ENCODE measurements at places on chromosomes 3 and 15.

DNA sequence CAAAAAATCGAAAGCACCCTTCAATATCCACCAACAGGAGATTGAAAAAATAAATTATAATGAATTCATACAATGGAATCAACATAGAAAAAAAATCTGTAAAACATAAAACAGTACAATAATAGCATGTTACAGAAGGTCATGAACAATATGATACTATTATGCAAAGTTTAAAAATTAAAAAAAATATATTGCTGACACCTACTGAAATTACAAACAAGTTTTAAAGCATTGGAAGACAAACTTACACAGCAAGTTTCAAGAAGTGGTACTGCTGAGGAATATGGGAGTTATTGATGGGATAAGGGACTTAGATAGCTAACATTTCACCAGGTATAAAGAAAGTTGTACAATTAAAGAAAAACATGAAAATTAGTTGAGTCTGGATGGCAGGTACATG, 89.4 kb downstream of the EFL1 start:
- no peak for DNase-seq

DNA sequence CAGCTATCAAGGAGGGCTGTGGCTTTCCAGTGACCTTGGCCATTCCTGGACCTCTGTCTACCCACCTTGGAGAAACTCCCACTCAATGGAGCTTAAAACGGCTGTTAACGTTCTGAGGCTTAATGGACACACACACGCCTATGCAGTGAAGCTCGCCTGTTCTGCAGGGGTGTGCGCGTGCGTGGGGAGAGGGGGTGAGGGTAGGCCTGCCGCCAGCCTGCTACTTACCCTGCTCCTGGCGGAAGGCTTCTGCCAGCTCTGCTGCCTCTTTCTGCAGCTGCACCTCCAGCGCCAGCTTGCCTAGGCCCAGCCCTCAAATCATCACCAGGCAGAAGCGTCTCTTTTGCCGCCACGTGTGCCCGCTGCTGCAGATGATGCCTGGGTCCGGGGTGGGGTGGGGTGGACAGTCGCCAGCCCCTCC, 23.2 kb upstream of the PARL start:
- DNase-seq = no peak

DNA sequence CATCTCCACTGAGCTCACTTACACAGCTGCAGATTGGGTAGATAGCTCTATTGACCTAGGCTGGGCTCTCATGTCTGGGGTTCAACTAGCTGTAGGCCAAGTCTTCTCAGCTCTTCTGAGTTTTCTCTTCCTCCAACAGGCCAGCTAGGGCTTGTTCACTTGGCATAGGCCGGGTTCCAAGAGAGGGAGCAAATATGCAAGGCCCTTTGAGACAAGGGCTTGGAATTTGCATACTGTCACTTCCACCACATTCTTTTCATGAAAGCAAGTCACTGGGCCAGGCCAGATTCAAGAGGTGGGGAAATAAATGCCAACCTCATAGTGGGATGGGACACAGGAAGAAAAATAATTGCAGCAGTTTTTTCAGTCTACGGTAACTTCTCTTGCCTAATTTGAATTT, 25.2 kb downstream of the PIGB start:
- no peak for DNase-seq

DNA sequence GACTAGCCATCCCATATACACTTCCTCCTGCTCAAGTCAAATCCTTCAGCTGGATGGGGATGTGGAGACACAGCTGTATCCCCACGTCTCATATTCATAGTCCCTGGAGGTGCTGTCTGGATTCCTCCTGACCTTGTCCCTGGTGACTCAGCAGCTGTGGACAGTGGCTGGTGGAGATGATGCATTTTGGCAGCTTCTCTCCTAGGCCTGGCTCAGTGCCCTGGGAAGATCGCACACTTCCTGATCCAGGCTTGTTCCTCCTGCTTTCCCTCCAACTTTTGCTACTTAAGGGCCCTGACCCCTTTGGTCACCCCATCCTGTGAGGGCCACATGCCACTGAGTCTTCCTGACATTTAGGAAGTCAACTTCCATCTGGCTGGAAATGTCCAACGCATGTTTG, 44.4 kb downstream of the ADAMTSL3 start:
- no peak for DNase-seq

GRCh38 chr3:110933821-110934426, 137.7 kb upstream of the NECTIN3 start:
- no peak for DNase-seq
